ENCODE measurements at places on chromosomes 3 and 15. TPM values are rescaled to one million over a fixed set of nuclear protein-coding genes. Genes with fewer than 3 reads are reported as not detected.

- DNase-seq: peak; percentile 9
These were observed 348.3 kb downstream of the MFSD1 start for GRCh38 chr3:159150180-159150579.

- DNase-seq: no peak
These were observed 47.7 kb upstream of the PTX3 start for GRCh38 chr3:157388976-157389375.

- peak; percentile 29 for DNase-seq
These were observed 7.6 kb upstream of the NR2E3 start for GRCh38 chr15:71802770-71803169.

GRCh38 chr15:58165661-58166060, 27.5 kb downstream of the AQP9 start:
- no peak for DNase-seq

- peak; percentile 38 for DNase-seq
These were observed 35.4 kb downstream of the PCOLCE2 start for GRCh38 chr3:142853270-142854168.

DNA sequence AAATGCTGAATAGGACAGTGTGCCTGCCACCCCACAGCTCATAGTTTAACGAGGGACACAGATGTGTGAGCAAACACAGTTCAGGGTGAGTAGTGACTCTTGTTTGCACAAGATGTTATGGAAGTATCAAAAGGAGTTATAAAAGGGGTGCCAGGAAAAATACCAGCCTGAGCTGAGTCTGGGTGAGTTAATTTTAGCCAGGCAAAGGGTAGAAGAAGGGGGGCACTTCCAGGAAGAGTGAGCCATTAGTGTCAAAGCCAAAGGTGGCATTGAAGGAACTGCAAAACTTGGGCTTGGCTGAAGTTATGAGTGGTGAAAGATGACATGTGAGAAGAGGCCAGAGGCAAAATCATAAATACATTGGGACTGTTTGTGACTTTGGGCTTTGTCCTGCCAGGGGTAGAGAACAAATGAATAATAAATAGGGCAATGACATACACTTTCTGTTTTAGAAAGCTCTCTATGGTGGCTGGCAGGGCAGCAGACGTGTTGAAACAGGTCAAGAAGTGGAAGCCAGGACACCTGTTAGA, 1.9 kb upstream of the SPPL2A start:
- no peak for DNase-seq

UPK1B gene
- total RNA-seq: not detected

PLSCR5 gene
- total RNA-seq: not detected

C3orf85 gene
- not detected for total RNA-seq

CHRNA3 gene
- not detected for total RNA-seq

PPP1R2 gene
- total RNA-seq: 46.2 TPM

SLC22A13 gene
- total RNA-seq: 1.1 TPM

All from A673 (cell line).